ENCODE measurements at places on chromosomes 2 and 18.

GRCh38 chr2:46003903-46004473, 293.2 kb upstream of the EPAS1 start:
- DNase-seq, result no peak

DNA sequence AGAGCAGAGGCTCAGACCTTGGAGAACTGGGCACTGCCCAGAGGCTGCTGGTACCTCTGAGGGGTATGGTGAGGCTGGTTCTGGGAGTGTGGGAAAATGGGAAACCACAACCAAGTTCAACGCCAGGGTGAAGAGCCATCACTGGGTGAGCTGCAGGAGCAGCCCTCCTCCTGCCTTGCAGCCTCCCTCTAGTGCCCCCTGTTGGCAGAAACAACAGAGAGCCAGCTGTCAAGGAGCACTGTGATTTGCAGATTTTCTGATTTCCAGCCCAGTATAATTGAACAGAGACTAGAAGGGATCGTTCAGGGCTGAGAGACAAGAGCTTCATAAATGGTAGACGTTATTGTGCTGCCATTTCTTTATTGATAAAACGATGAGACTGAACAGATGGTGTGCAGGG, 50.5 kb downstream of the MAPK4 start:
- DNase-seq, result peak; percentile 63

GRCh38 chr2:168694866-168695265, 107.6 kb upstream of the NOSTRIN start:
- DNase-seq, result no peak

- no peak for DNase-seq
These were observed 253.1 kb downstream of the CDCA7 start for GRCh38 chr2:173607606-173608311.

GRCh38 chr2:101501443-101501842, 26.5 kb upstream of the RFX8 start:
- DNase-seq, result no peak
